A549 treated with CpdA at 1 μM for 4 hours (cell line): ENCODE measurements at places on chromosomes 3 and 15. TPM values are rescaled to one million over a fixed set of nuclear protein-coding genes. Genes with fewer than 3 reads are reported as not detected.

Gene SPTSSB
- not detected in 5 replicates for total RNA-seq

Gene CFAP20DC
- 2.2 to 2.7 TPM (median 2.3 TPM) in 5 replicates for total RNA-seq

Gene GRK7
- 0.02 to 0.06 TPM (median 0.03 TPM) in 3 of 5 replicates, not detected in the others for total RNA-seq

Gene CHRNA7
- total RNA-seq = 3.1 to 4.2 TPM (median 4.0 TPM) in 5 replicates

Gene PYGO1
- 6.5 to 8.3 TPM (median 6.9 TPM) in 5 replicates for total RNA-seq

Gene KLHL6
- not detected in 5 replicates for total RNA-seq

Gene TEX264
- 55.0 to 71.5 TPM (median 68.1 TPM) in 5 replicates for total RNA-seq

Gene MINDY2
- 3.3 to 5.1 TPM (median 4.2 TPM) in 5 replicates for total RNA-seq

Gene TTC21A
- total RNA-seq = 1.4 to 1.9 TPM (median 1.5 TPM) in 5 replicates

Gene ITPKA
- total RNA-seq = 1.2 to 2.0 TPM (median 1.7 TPM) in 5 replicates

Gene GOLGA8M
- total RNA-seq = not detected in 5 replicates

Gene CAND2
- 0.31 to 0.50 TPM (median 0.37 TPM) in 5 replicates for total RNA-seq

Gene C3orf52
- total RNA-seq = 11.5 to 16.0 TPM (median 13.8 TPM) in 5 replicates

Gene TM6SF1
- 0.05 to 0.10 TPM in 2 of 5 replicates, not detected in the others for total RNA-seq

Gene ITIH1
- not detected in 5 replicates for total RNA-seq

Gene SEMA3G
- total RNA-seq = 0.05 to 0.15 TPM (median 0.10 TPM) in 5 replicates

Gene GOLGA8N
- total RNA-seq = 0.96 to 1.4 TPM (median 1.2 TPM) in 5 replicates

Gene GBE1
- 26.0 to 33.3 TPM (median 30.1 TPM) in 5 replicates for total RNA-seq

Gene RHCG
- total RNA-seq = 35.4 to 44.9 TPM (median 36.0 TPM) in 5 replicates

Gene IL12A
- total RNA-seq = 0.58 to 1.2 TPM (median 0.92 TPM) in 5 replicates

Gene MOBP
- total RNA-seq = 0.09 to 0.25 TPM in 2 of 5 replicates, not detected in the others

Gene EAF1
- 13.3 to 18.1 TPM (median 15.1 TPM) in 5 replicates for total RNA-seq

Gene FHIT
- 0.37 to 3.7 TPM (median 0.64 TPM) in 5 replicates for total RNA-seq

Gene SLC9C1
- total RNA-seq = not detected in 5 replicates

Gene A4GNT
- total RNA-seq = not detected in 5 replicates

Gene CPB1
- total RNA-seq = not detected in 5 replicates

Gene NPRL2
- total RNA-seq = 13.4 to 15.1 TPM (median 13.8 TPM) in 5 replicates

Gene ABI3BP
- total RNA-seq = 0.75 to 2.8 TPM (median 0.99 TPM) in 5 replicates

Gene SEMA3F
- total RNA-seq = 7.1 to 10.5 TPM (median 10.0 TPM) in 5 replicates

Gene KCNAB1
- not detected in 5 replicates for total RNA-seq

Gene LINGO1
- total RNA-seq = 7.0 to 12.4 TPM (median 9.2 TPM) in 5 replicates

Gene LMOD3
- total RNA-seq = not detected in 5 replicates

Gene ROPN1
- total RNA-seq = not detected in 5 replicates

Gene STRA6
- 51.0 to 75.4 TPM (median 63.6 TPM) in 5 replicates for total RNA-seq

Gene CDHR4
- total RNA-seq = 0.16 to 0.53 TPM (median 0.40 TPM) in 5 replicates

Gene SAMMSON
- total RNA-seq = not detected in 5 replicates

Gene ZNF280D
- total RNA-seq = 12.2 to 14.4 TPM (median 14.3 TPM) in 5 replicates

Gene PRSS50
- total RNA-seq = not detected in 5 replicates

Gene CCR3
- not detected in 5 replicates for total RNA-seq

Gene VIPR1
- 0.54 to 0.73 TPM (median 0.58 TPM) in 5 replicates for total RNA-seq

Gene PIERCE2
- total RNA-seq = 3.0 to 5.4 TPM (median 3.8 TPM) in 5 replicates

Gene SLC51B
- total RNA-seq = 10.3 to 14.3 TPM (median 12.6 TPM) in 5 replicates

Gene TEX9
- 3.5 to 6.1 TPM (median 4.6 TPM) in 5 replicates for total RNA-seq

Gene STAC
- 2.6 to 3.3 TPM (median 2.8 TPM) in 5 replicates for total RNA-seq

Gene ST8SIA2
- total RNA-seq = 0.44 to 1.0 TPM (median 0.75 TPM) in 5 replicates

Gene HIGD2B
- total RNA-seq = not detected in 5 replicates

Gene OR5K2
- not detected in 5 replicates for total RNA-seq

Gene MUC13
- total RNA-seq = 6.9 to 9.4 TPM (median 7.7 TPM) in 5 replicates

Gene RBMS3
- total RNA-seq = 0.47 to 1.4 TPM (median 0.85 TPM) in 5 replicates

Gene ZNF662
- total RNA-seq = not detected in 5 replicates

Gene ZNF385D
- total RNA-seq = not detected in 5 replicates

Gene GP9
- total RNA-seq = not detected in 5 replicates

Gene MTFMT
- 23.6 to 29.5 TPM (median 27.4 TPM) in 5 replicates for total RNA-seq

Gene PRR20G
- 0.05 to 0.21 TPM (median 0.13 TPM) in 4 of 5 replicates, not detected in the other for total RNA-seq

Gene TJP1
- total RNA-seq = 58.6 to 89.3 TPM (median 63.7 TPM) in 5 replicates

Gene AMOTL2
- total RNA-seq = 37.3 to 44.8 TPM (median 41.5 TPM) in 5 replicates

Gene ACAD11
- 4.0 to 9.2 TPM (median 4.6 TPM) in 5 replicates for total RNA-seq
